Activated CD4-positive, alpha-beta T cell treated with anti-CD3 and anti-CD28 coated beads, Interleukin-2, amount 50 U/mL, for 16 hours (primary cell): ENCODE measurements at places on chromosomes 5 and 9.

DNA sequence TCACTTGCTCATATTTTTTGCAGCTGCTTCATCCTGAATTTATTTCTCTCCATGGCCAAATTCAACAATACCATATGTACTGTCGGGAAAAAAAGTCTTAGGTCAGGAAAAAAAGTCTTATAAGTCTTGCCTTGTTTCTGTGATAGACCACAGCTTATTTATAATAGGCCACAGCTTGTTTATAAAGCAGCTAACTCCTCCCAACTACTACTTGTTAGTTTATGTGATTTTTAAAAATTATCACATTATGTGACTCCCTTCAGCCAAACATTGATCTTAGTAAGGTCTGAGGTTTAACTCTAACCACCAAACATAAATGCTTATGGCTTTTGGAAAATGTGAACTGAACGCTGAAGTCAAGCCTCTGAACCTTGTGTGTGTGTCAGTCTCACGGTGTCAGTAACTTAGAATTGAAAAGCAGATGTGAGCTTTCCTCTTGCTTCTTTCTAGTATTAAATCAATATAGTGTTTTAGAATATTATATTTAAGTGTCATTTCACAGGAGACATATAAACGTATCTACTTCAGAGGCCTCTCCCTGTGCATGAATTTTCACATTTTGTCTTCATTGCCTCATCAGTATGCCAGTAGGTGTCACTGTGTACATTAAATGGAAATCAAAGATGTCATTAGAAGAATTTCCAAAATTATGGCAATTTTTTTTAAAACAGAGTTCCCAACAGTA is 51.3 kb downstream of the SNX24 start:
- no peak for DNase-seq

- DNase-seq, result no peak
Observed at GRCh38 chr5:125654392-125654791, 768.8 kb upstream of the GRAMD2B start.

DNA sequence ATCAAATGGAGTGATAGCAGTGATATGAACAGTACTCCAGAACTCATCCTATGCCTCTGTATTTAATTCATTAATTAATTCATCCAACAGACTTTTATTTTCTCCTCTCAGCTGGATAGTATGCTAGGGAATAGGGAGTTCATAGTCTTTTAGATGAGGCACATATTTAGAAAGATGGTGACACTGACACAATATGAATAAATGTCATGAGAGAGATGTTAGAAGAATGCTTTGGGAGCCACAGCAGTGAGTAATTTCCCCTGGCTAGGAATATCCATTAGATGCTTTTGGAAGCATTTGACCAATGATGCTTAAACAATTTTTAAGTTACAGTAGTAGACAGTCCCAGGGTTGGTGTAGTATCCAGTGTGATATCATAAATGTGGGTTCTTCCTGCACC is 428.7 kb upstream of the SGCD start:
- no peak for DNase-seq

- DNase-seq, result peak; percentile 76
Observed at GRCh38 chr5:172479034-172479783, 24.9 kb upstream of the SH3PXD2B start.

DNA sequence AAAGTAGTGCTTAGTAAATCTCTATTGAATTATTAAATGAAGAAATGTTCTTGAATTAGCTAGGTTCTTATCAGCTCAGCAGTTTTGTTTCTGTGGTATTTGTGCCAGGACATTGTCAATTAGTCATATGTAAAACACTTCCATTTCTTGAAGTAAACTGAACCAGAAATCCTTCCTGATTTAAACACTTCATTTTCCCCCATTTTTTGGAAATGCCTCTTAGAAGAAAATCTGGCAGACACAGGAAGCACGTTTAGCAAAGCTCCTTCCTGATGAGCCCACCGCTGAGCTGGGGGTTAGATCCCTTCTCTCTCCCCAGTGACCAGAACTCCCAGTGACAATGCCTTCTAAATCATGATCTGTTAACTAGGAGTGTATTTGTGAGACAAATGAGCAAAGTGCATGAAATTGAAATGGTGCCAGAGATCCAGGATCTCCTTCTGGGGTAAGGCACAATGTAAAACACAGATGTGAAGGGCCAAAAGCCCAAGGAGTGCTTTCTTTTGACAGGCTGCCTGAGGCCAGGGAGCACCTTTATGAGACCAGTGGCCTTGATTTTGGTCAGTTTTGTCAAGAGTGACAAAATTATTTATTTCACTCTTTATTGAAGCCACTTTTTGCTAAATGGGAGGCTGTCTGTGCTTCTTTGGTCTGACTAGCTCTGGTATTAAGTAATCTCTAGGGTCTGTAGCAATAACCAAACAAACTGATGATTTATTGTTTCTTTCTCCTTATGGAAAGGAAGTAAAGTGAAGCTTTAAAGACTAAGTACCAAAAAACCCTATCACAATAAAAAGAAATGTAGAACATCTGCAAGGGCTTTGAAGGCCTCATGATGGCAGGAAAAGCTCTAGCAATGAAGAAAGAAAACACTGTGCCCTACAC is 25.5 kb upstream of the RUSC2 start:
- DNase-seq, result no peak

DNA sequence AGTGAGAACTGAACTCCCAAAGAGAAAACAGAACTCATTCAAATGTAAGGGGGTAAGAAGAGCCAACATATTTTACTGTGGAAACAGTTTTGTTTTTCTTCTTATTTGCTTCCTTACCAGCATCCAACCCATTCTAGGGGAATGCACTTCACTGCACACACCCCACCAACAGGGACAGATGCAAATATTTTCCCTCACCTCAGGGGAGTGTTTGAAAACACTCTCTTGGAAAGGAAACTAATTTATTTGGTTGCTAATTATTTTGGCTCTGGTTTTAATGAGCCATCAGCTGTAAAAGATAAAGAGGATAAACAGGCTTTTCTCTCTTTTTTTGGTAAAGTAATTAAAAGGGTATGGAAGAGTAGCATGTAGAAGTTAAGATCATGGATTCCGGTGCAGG is 413.4 kb downstream of the MAN2A1 start:
- DNase-seq, result no peak

- no peak for DNase-seq
Observed at GRCh38 chr9:10250219-10250618, 362.6 kb downstream of the PTPRD start.

DNA sequence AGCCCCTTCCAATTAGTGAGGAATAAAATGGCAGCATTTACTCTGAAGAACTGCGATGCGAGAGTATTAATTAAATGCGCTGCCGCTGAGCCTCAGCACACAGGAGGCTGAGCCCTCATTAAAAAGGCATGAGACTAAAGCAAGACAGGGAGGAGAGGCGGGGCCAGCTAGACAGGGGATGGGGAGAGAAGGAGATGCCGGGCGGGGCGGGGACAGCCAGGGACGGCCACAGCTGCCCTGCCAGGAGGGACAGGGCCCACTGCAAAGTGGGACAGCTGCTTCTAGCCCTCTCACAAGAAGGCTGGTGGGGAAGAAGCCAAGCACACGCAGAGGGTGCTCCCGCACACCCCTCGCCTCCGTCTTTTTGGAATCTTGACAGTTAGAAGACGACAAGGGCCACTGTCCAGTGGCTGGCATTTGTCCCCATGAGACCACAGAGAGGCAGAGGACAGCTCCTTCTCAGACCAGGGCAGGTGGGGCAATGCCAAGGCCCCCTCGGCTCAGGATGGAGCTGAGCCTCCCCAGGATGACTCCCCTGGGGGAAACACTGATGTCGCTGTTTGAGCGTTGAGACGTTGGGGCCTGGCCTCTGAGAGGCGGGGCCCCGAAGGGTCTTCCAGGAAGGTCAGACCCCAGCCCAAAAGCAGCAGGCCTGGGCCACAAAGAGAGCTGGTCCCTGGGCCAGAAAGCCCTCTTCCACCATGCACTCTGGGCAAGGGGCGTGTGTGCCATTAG is 26.9 kb downstream of the ADAMTS2 start:
- DNase-seq, result no peak

DNA sequence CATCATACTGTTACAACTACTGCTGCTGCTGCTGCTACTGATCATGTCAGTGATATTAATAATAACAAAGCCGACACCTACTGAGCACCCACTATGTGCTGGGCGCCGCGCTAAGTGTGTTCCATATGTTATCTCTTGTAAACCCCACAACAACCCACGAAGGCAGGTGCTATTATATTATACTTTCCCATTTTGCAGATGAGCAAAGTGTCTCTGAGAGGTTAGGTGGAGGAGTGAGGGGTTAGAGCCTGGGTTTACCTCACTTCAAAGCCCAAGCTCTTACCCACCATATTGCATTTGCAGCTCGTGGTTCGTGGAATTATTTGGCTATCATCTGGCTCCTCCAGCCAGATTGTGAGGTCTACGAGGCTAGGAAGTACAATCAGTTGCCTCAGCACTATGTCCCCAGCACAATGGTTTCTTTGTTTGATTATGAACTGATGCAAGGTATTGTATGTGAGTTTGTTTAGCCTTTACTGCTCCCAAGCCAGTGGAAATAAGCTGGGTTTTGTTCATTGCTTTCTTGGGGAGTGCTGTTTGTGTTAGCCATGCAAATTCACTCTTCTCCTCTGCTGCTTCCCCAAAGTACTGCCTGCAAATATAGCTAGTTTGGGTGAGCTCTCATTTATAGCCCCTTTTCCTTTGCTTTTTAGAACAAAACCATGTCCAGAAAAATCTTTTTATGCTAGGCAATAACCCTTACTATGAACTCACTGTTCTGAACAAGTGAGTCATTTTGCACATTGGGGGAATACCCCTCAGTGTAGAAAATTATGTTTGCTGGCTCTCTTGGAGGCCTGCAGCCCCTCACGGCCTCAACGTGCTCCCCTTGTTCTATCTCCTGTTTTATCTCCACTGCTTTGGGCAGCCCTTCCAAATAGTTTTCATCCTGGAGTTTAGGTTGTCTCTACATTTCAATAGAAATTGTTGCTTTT is 47.9 kb downstream of the ALG2 start:
- peak; percentile 43 for DNase-seq

- no peak for DNase-seq
Observed at GRCh38 chr5:139658501-139658927, 10.4 kb downstream of the CXXC5 start.

DNA sequence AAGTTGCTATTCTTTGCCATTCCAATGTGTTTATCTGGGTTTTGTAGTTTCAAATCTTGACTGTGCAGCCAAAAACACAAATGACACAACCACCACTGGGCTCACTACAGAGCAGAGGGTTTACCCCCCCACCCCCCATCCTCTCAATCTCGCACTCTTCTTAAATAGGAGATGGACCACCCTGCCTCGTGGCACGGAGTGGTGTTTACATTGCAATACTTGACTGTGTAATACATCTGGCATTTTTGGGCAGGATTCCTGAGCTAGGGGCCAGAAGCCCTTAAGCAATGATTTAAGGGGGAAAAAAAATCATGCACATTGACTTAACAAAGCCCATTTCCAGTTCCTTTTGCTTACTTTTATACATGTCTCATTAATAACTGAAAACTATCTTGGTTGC is 19.0 kb downstream of the PTCH1 start:
- DNase-seq, result no peak

DNA sequence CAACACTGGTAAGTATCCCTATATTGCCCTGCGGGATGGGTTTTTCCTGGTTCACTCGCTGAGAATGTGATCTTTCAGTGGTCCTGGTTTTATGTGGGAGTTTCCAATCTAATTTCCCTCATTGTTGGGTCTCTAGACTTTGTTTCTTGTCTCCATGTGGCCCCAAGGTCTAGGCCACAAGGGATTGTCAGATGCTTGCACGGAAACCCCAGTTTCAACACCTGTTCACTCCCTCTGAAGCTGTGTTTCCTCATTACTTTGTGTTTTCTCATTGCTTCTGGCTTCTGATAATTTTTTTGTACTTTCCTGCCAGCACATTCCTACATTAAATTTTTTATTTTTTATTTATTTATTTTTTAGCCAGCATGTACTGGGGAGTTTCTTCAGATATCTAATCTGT is 191.5 kb downstream of the TTLL11 start:
- no peak for DNase-seq

GRCh38 chr5:148636353-148636752 is 18.0 kb downstream of the HTR4 start:
- no peak for DNase-seq

DNA sequence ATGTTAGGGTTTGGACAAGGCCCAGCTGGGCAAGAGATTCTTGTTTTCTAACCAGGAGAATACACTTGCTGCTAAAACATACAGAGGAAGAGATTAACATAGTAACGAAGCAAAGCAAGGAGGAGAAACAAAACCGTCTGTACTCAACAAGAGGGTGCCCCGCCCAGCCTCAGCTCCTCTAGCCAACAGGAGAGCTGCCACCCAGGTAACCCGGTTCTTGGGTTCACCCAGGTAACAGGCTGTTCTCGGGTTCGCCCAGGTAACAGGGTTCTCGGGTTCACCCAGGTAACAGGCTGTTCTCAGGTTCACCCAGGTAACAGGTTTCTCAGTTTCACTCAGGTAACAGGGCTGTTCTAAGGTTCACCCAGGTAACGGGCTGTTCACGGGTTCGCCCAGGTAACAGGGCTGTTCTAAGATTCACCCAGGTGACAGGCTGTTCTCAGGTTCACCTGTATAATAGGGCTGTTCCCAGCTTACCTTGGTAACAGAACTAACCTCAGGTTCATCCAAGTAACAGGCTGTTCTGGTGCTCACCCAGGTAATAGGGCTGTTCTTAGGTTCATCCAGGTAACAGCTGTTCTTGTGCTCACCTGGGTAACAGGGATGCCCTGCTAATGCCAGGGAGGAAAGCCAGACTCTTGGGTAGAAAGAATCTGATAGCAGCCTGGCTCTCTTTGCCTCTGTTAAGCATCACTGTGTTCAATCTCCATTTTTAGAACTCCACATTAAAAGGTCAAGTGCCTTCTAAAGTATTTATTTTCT is 271.6 kb downstream of the SYK start:
- DNase-seq, result no peak

GRCh38 chr9:23672151-23672550 is 153.9 kb downstream of the ELAVL2 start:
- no peak for DNase-seq

DNA sequence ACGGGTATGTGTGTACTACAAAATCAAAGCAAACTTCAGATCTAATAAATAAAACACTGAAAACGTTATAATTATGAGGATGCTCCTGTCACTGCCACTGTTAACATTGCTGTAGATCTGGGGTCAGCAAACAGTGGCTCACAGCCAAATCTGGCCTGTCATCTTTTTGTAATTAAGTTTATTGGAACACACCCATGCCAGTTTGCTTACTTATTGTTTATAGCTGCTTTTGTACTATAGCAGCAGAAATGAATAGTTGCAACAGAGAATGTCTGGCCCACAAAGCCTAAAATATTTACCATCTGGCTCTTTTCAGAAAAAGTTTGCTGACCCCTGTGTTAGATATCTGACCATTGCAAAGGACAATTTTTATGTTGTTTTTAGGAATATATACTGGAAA is 32.1 kb downstream of the PRRC1 start:
- DNase-seq, result no peak

DNA sequence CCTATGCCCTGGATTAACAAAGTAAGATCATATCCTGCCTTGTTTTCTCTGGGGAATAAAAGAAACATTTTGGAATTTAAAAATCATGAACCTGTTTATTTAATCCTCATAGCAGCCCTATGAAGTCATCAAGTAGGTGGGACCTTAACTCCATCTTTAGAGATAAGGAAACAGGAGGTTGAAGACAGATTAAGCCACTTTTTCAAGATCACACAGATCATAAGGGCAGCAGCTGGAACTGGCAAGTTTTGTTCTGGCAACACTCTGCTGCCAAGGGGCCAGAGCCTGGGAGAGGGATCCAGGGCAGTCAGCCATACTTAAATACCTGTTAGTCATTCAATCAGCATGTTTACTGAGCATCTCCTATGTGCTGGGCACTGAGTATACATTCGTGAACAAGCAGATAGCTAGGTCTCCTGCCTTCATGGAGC is 63.7 kb downstream of the SLC1A1 start:
- no peak for DNase-seq

- DNase-seq, result no peak
Observed at GRCh38 chr5:67495072-67495471, 298.5 kb upstream of the CD180 start.
